ENCODE measurements at places on chromosomes 11 and 22.

DNA sequence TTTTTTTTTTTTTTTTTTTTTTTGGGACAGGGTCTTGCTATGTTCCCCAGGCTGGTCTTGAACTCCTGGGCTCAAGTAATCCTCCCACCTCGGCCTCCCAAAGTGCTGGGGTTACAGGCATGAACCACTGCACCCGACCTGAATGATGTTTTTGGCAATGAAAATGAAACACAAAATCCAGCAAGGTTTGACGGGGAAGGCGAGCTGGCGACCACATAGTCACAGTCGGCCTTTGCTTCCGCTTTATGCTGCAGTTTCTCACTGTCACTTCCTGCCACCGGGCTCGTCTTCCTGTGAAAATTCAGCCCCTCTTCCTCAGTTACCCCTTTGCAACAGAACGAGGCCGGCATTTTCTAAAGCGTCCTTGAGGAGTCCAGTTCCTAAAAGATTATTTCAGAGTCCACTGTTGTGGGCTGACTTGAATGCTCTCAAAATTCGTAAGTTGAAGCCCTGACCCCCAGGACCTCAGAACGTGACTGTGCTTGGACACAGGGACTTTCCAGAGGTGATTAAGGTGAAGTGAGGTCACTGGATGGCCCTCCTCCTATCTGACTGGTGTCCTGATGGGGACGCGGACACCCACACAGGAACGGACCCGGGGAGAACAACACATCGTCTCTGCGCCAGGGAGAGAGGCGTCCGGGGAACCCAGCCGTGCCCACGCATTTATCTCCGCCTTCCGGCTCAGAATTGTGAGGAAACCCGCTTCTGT, 2.9 kb upstream of the BID start:
- no peak for DNase-seq

DNA sequence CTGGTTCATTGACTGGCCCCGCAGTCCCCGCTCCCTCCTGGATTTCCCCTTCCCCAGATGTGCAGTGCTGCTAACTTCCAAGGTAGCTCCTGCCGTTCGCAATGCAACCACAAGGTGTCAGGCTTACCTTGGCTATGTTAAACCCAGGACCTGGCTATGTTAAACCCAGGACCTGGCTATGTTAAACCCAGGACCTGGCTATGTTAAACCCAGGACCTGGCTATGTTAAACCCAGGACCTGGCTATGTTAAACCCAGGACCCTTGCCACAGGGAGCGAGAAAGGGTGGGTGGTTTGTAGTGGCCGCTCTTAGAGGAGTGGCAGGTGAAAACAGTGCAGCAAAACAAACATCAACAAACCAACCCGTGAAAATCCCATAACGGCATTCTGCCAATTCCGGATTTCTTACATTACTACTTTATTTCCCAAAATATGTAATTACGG, 2.9 kb upstream of the ADAMTS8 start:
- peak; percentile 72 for DNase-seq

- DNase-seq: no peak
These were observed 182.3 kb upstream of the ANO3 start for GRCh38 chr11:26149585-26149984.

DNA sequence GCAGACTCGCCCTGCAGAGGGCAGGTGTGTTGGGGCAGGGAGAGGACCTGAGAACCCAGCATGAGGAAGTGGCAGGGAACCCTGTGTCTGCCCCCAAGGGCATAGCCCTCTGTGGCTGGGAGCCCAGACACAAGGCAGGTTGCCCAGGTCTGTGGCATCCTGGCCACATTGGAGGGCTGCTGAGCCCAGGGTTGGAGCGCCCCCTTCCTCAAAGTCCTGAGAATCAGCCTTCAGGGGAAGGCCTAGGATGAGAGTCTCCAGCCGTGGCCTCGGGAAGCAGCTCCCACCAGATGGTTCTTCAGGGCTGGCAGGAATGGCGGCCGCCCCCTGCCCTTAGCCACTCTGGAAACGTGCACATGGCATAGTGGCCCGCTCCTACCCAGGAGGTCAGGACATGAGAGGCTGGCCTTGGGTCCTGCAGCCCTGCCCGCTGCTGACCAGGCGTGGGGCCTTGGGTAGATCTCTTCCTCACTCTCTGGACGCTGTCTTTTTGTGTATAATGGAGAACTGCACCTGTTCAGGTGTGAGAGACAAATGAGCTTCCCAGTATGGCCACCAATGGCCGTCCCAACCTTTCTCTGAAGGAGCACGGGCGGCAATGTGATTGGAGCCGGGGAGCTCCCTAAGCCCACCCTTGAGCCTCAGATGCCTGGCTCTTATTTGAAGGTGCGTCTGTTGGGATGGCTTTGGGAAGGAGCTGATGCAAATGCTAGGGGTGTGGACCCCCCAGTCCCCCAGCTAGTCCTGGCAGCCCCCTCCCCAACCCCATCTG, 4.6 kb upstream of the CDC42BPG start:
- peak; percentile 88 for DNase-seq

DNA sequence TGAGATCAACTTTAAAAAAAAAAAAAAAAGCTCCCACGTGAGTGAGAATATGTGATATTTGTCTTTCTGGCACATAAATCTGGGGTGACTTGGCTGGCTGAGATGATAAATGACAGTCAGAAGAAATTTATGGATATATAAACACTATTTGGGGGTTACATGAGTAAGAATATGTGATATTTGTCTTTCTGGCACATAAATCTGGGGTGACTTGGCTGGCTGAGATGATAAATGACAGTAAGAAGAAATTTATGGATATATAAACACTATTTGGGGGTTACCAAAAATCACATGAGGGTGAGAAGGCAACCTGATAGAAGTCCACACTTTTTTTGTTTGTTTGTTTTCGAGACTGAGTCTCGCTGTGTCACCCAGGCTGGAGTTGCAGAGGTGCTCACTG, 6.6 kb upstream of the TSG101 start:
- DNase-seq: no peak

GRCh38 chr11:117668321-117668751, 128.7 kb downstream of the DSCAML1 start:
- DNase-seq: no peak

DNA sequence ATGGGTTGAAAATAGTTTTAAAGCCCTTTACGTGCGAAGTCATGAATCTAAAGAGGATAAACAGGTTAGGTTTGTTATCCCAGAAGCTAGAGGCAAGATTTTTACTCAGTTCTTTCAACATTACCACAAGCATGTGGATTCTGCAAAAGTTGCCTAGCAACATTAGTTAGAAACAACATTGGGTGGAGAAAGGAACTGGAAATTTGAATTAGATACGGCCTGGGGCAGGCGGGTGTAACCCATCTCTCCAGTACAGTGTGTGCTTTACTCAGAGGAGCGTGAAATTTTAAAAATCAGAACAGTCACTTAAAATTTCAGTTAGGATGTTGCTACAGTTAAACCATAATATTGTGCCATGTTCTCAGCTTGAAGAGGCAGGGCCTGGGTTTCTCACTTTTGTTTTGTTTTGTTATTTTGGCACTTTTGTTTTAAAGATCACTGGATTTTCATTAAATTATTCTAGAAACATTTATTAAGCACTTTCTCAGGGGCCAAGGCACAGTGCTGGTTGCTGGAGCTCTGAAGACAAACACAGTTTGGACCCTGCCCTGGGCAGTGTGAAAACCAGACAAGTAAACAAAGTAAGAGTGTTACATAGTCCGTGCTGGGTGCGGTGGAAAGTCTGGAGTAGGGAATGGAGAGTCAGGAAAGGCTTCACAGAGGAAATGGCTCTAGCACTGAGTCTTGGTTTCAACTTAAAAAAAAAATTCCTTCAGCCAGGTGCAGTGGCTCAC, 4.4 kb upstream of the WEE1 start:
- peak; percentile 97 for DNase-seq
